Fibroblast of mammary gland (primary cell): ENCODE measurements at places on chromosomes 11 and 22.

DNA sequence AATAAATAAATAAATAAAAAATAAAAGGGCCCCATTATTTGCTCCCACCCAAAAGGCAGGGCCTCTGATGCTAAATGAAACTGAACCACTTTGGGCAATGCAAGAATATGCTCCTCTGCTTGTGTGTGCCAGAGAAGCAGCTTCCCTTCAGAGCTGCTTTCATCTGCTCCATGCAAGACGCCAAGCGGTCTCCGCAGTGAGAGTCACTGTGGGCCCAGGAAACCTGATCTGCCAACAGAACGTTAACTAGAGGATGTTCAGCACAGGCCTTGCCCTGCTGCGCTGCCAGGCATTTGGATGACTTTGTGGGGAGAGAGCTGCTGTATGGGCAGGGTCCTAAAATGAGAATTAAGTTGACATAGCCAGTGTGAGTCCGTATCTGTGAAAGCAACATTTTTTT lies 43.7 kb upstream of the APOA1 start:
- DNase-seq: no peak

- DNase-seq: peak; percentile 96
Measured at GRCh38 chr11:102111787-102112508, 1.7 kb downstream of the YAP1 start.

DNA sequence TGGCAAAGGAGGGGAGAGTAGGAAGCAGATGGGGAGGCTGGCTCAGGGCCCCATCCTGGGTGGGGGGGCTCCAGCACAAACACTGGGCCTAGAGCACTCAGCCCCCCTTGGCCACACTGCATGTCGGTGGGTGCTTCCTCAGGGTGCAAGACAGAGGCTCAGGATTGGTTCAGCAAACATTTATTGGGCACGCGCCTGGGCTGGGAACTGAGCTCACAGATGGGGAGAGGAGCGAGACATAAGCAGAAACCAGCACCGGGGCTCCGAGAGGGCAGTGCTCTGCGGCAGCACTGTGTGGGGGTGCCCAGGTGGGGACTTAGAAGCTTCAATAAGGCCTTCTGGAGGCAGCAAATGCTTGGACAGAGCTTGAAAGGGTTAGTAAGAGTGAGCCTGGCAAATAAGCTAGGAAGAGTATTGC lies 12.1 kb upstream of the EHD1 start:
- DNase-seq: no peak

DNA sequence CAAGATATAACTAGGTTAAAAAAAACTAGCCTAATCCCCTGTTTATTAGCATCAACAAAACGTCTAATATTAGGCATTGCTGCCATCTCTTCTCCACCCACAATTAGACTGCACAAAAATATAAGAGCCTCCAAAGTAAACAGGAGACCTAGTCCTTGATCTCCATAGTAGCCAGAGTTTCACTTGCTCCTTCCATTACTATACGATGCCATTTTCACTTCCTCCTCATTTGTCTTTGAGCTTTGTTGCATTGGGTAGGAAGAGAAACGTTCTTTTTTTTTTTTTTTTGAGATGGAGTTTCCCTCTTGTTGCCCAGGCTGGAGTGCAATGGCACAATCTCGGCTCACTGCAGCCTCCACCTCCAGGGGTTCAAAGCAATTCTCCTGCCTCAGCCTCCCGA lies 42.3 kb upstream of the RDX start:
- DNase-seq: no peak

- peak; percentile 17 for DNase-seq
Measured at GRCh38 chr11:87463486-87464102, 425.9 kb downstream of the TMEM135 start.

- DNase-seq: no peak
Measured at GRCh38 chr11:105027678-105028077, 4.7 kb upstream of the CASP5 start.
